ENCODE measurements at places on chromosomes 7 and 10.
A peak's percentile ranks its signal among the peaks of the same experiment; 100 is the strongest.

GRCh38 chr10:89245802-89246201 lies 5.8 kb downstream of the LIPA start:
- no peaks in the 10 kb centered on the region for H3K27me3 ChIP-seq
- no peak for DNase-seq
- H3K4me3 ChIP-seq = no peak overlapping the region

DNA sequence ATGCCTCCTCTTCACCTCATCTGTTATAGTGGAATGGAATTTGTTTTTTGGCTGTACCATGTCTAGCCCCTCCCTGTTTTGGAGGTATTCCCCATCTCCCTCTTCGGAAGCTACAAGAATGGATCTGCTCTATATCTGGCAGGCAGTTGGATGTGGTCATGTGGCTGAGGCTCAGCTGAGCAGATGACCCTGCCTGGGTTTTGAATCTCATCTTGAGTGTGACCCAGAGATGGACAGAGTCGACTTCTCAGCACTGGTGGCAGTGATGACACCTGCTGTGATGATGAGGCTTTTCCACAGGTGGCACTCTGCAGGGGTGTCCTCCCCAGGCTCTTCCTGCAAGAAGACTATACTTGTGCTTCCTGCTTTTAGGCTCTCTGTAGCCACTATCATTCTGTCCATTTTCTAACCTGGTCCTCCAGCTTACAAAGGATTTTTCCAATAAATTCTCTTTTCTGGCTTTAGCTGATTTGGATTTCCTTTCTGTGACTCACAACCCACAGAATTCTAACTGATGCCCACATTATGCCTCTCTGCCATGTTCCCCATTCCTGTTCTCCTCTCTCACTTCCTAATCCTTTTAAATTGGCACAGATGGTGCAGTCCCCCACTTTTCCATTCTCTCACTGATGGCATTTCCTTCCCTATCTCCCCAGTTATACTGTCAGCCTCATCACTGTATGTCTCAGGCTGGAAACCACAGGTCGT lies 7.5 kb upstream of the ARHGAP22 start:
- no peak overlapping the region for H3K4me3 ChIP-seq
- H3K36me3 ChIP-seq = no peaks in the 10 kb centered on the region
- no peak for DNase-seq
- H3K4me1 ChIP-seq = no peaks in the 10 kb centered on the region
- no peak overlapping the region for H3K27ac ChIP-seq
- H3K27me3 ChIP-seq = no peaks in the 10 kb centered on the region

GRCh38 chr7:74180866-74181265 lies 6.7 kb downstream of the EIF4H start:
- no peak overlapping the region for H3K4me3 ChIP-seq
- no peaks in the 10 kb centered on the region for H3K27me3 ChIP-seq
- DNase-seq = no peak
- peaks cover 96% of the 10 kb centered on the region for H3K4me1 ChIP-seq
- H3K27ac ChIP-seq = peak overlapping the region; percentile 7
- peaks cover 2% of the 10 kb centered on the region for H3K36me3 ChIP-seq

GRCh38 chr10:78041170-78042057 lies 7.8 kb downstream of the RPS24 start:
- H3K27ac ChIP-seq = no peak overlapping the region
- no peak overlapping the region for H3K4me3 ChIP-seq
- peaks cover 30% of the 10 kb centered on the region for H3K4me1 ChIP-seq
- peaks cover 18% of the 10 kb centered on the region for H3K36me3 ChIP-seq
- H3K27me3 ChIP-seq = no peaks in the 10 kb centered on the region

- H3K27ac ChIP-seq = no peak overlapping the region
- H3K4me1 ChIP-seq = peaks cover 6% of the 10 kb centered on the region
- no peaks in the 10 kb centered on the region for H3K36me3 ChIP-seq
- no peak for DNase-seq
- no peak overlapping the region for H3K4me3 ChIP-seq
Observed at GRCh38 chr7:51312951-51313737, 3.5 kb downstream of the COBL start.

GRCh38 chr10:77374189-77374656 lies 263.4 kb downstream of the KCNMA1 start:
- no peaks in the 10 kb centered on the region for H3K4me1 ChIP-seq
- no peaks in the 10 kb centered on the region for H3K36me3 ChIP-seq
- DNase-seq = no peak
- no peak overlapping the region for H3K4me3 ChIP-seq
- no peaks in the 10 kb centered on the region for H3K27me3 ChIP-seq
- no peak overlapping the region for H3K27ac ChIP-seq

DNA sequence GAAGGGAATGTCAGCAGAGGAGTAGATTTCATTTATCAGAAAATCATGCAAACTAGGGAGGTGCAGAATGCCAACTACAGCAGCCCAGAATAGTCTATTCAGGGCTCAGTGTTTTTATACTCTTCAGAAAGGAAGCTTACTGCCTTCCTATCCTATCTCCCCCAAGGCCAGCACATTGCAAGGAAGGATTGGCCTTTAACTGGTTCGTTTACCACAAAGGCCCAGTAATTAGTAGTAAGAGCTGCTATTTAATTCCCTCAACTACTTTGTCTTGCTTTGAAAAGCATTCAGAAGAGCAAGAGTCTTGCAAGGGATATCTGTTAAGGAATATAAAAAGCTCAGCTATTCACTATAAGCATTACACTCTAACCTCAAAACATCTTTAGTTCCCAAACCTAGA lies 86.4 kb upstream of the RNF148 start:
- no peaks in the 10 kb centered on the region for H3K4me1 ChIP-seq
- H3K27ac ChIP-seq = no peak overlapping the region
- H3K27me3 ChIP-seq = no peaks in the 10 kb centered on the region
- no peak for DNase-seq
- no peaks in the 10 kb centered on the region for H3K36me3 ChIP-seq

DNA sequence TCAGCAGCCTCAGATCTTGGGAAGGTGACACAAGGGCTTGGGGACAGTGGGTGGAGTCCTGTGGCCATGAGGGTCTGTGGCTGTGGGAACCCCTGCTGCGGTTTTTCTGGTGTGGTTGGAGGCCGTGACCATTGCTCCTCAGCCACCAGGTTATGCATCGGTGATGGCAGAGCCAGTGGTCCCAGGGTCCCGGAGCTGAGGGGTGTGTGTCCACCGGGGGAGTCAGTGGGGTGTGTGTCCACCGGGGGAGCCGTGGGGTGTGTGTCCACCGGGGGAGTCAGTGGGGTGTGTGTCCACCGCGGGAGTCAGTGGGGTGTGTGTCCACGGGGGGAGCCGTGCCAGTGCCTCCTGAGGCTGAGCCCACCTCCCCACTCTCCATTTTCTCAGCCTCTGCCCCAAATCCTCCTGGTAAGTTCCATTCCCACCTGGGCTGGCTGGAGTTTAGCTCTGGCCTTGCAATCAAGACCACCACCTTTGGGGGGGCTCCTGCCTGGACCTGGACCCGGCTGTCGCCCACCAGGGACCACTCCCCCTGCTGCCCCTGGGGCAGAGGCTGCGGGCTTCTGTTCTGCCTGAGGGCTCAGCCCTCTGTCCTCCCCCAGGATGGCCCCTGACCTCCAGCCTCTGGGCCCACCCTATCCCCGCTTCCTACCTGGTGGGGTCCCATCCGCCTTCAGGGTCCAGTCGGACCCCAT lies 143.5 kb downstream of the ELFN1 start:
- no peak for DNase-seq
- H3K4me3 ChIP-seq = no peak overlapping the region
- H3K4me1 ChIP-seq = no peaks in the 10 kb centered on the region

DNA sequence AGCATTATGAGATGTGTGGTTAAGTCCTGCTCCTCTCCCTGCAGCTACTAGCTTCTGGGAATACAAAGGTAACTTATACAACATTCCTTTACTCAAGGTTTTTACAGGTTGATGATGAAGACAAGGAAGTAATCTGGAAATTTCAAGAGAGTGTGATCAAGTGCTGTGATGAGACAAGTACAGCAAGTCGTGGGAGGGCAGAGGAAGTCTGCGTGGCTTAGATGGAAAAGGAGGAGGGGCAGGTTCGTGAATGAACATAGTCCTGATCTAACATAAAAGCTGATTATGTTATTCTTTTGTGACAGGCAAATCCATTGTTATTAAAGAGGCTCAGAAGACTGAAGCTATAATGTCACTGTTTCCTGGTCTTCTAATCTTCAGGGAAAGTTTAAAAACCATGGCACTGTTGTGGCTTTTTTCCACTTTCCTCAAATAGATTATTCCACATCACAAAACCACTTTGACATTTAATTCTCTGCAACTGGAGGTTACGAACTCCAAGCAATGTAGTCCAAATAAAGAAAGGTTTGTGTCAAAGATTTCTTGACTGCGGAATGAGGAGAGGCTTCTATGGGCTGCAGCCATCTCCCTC lies 84.1 kb downstream of the CPXM2 start:
- H3K4me3 ChIP-seq = no peak overlapping the region
- H3K27me3 ChIP-seq = no peaks in the 10 kb centered on the region
- no peak for DNase-seq
- H3K36me3 ChIP-seq = no peaks in the 10 kb centered on the region
- H3K4me1 ChIP-seq = no peaks in the 10 kb centered on the region

DNA sequence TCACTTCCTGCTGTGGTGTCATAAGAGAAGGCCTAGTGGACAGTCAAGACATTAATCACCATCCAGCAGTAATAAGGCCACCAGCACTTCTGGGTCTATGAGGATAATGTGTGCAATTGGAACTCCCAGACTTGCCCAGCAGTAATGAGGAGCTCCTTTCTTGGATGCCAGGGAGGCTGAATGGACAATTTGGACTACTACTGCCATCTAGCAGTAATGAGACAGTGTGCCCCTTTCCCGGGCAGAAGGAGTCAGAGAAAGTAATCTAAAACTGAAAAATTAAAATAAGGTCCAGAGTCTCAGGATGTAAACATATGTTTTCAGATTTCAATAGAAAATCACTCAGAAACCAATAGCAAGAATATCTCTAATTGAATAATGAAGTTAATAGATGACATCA lies 400.4 kb downstream of the CDC14C start:
- no peaks in the 10 kb centered on the region for H3K36me3 ChIP-seq
- H3K4me3 ChIP-seq = no peak overlapping the region
- no peak overlapping the region for H3K27ac ChIP-seq
- DNase-seq = no peak

DNA sequence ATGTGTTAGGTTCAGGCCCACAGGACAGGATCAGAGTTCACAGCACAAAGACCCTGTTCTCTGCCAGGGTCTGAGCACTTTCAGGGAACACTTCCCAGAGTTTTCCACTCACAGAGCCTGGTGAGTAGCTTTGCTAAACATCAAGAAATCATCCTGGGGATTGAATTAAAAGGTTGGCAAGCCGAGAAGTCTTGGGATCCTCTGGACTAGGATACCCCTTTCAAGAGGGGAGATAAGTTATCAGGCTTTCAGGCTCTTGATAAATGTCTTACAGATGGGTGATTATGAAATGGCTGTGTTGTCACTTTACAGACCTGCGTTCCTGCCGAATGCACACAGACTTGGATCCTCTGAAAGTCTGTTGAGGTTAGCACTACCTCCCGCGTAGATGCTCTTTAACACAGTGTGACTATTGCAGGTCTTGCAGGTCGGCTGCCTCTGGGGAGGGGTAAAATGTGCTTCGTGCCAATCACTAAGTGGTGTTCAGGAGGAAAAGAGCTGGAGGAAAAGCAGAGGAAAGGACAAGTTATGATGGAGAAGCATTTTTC lies 473.5 kb upstream of the AKR1E2 start:
- DNase-seq = no peak
- no peak overlapping the region for H3K27ac ChIP-seq
- H3K36me3 ChIP-seq = no peaks in the 10 kb centered on the region
- no peaks in the 10 kb centered on the region for H3K4me1 ChIP-seq
- no peaks in the 10 kb centered on the region for H3K27me3 ChIP-seq

DNA sequence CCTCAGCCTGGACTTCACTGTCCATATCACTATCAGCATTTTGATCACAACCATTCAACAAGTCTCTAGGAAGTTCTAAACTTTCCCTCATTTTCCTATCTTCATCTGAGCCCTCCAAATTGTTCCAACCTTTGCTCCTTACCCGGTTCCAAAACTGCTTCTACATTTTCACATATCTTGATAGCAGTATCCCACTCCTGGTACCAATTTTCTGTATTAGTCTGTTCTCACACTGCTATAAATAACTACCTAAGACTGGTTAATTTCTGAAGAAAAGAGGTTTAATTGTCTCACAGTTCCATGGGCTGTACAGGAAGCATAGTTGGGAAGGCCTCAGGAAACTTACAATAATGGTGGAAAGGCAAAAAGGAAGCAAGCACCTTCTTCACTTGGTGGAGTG lies 11.9 kb downstream of the THAP5 start:
- no peaks in the 10 kb centered on the region for H3K4me1 ChIP-seq
- H3K4me3 ChIP-seq = no peak overlapping the region
- peaks cover 6% of the 10 kb centered on the region for H3K36me3 ChIP-seq
- H3K27me3 ChIP-seq = no peaks in the 10 kb centered on the region
- no peak for DNase-seq

DNA sequence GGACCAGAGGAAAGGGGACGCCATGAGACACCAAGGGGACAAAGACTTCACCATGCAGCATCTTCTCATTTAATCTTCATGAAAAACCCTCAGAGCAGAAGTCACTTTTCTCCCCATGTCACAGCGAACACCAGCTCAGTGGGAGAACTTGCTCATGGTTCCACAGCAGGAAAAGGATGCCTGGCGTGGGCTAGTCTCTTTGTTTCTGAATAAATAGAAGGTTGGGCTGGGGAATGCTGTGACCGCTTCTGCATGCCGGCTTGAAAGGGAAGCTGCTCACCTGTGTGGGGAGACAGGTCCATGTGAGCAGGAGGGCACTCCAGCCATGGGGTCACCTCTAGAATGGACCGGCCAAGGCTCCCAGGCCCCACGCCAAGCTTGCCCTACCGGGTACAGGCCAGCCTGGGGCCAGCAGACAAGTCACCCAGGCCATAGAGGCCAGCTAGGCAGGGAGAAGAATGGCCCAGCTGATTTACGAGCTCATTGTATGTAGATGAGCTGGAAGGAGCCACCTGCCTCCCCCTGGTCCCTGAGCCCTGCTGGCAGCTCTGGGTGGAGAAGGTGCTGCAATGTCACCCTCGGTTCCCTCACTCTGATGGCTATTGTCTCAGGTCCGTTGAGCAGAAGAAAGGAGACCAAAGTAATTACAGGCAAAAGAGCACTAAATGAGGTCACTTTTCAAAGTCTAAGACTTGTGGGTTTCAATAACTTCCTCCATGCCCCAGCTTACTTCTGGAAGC lies 82.0 kb upstream of the PDZD8 start:
- no peak overlapping the region for H3K4me3 ChIP-seq
- no peaks in the 10 kb centered on the region for H3K36me3 ChIP-seq
- H3K4me1 ChIP-seq = no peaks in the 10 kb centered on the region

- H3K27me3 ChIP-seq = peaks cover 16% of the 10 kb centered on the region
- peak overlapping the region; percentile 36 for H3K4me3 ChIP-seq
- no peak overlapping the region for H3K27ac ChIP-seq
- H3K4me1 ChIP-seq = peaks cover 13% of the 10 kb centered on the region
Observed at GRCh38 chr7:57867884-57868701, 418.1 kb downstream of the ZNF716 start.
